ENCODE measurements at places on chromosomes 2 and 18. TPM values are rescaled to one million over a fixed set of nuclear protein-coding genes. Genes with fewer than 3 reads are reported as not detected.

DNA sequence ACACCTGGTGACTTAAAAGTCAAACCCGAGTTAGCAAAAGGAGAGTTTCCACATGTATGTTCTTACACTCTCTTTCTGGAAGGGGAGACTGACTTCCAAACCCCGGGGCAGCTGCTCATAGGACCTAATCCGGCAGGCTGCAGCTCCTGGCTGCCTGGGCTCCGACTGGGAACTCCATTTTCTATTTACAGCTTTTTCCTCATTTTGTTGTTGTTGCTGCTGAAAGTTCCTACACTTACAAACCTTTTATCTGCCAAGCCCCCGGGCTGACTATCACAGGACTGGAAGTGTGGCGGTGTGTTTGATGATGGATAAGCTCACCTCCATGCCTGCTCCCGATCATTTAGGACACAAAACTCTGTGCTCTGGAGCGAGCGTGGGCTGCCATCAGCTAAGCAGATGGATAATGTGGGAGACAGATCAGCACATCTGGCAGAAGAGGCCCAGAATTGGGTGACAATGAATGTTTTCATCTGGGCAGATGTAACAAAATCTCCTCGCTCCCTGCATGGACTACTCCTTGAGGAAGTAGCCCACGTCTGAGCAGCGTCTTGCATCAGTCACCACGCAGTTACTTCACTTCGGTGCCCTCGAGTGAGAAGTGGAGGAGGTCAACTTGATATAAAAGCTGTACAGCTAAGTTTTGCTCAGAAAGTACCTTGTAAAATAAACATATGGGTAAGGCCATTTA is 114.4 kb upstream of the COPS8 start:
- H3K27ac ChIP-seq, result no peak overlapping the region
- H3K4me1 ChIP-seq, result peaks cover 28% of the 10 kb centered on the region
- H3K27me3 ChIP-seq, result no peaks in the 10 kb centered on the region
- H3K4me3 ChIP-seq, result no peak overlapping the region
- no peak for DNase-seq

- H3K36me3 ChIP-seq, result no peaks in the 10 kb centered on the region
- H3K4me3 ChIP-seq, result no peak overlapping the region
- peaks cover 53% of the 10 kb centered on the region for H3K4me1 ChIP-seq
Observed at GRCh38 chr18:31508781-31509180, 10.8 kb downstream of the DSG2 start.

- DNase-seq, result no peak
- H3K36me3 ChIP-seq, result peaks cover 57% of the 10 kb centered on the region
- peaks cover 5% of the 10 kb centered on the region for H3K4me1 ChIP-seq
- no peaks in the 10 kb centered on the region for H3K27me3 ChIP-seq
- H3K27ac ChIP-seq, result no peak overlapping the region
- no peak overlapping the region for H3K4me3 ChIP-seq
Observed at GRCh38 chr2:121382744-121383143, 97.7 kb upstream of the TFCP2L1 start.

DNA sequence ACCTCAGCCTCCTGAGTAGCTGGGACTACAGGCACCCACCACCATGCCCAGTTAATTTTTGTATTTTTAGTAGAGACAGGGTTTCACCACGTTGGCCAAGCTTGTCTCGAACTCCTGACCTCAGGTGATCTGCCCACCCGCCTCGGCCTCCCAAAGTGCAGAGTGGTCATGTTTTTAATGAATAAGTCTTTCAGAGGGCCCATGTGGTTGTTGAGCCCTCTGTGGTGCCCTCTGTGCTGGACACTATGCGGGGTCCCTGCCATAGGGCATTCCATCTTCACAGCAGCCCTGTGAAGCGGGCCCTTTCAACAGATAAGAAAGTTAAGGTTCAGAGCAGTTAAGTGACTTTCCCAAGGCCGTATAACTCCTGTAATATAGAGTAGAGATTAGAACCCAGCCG is 25.9 kb downstream of the MYO7B start:
- no peaks in the 10 kb centered on the region for H3K27me3 ChIP-seq
- H3K36me3 ChIP-seq, result no peaks in the 10 kb centered on the region
- H3K27ac ChIP-seq, result no peak overlapping the region
- no peak overlapping the region for H3K4me3 ChIP-seq

GRCh38 chr2:27509326-27509725 is 12.7 kb downstream of the GCKR start:
- no peak overlapping the region for H3K27ac ChIP-seq
- DNase-seq, result no peak
- no peak overlapping the region for H3K4me3 ChIP-seq
- H3K36me3 ChIP-seq, result no peaks in the 10 kb centered on the region
- no peaks in the 10 kb centered on the region for H3K27me3 ChIP-seq
- no peaks in the 10 kb centered on the region for H3K4me1 ChIP-seq

- no peaks in the 10 kb centered on the region for H3K27me3 ChIP-seq
- no peak overlapping the region for H3K27ac ChIP-seq
- H3K4me1 ChIP-seq, result no peaks in the 10 kb centered on the region
- no peak for DNase-seq
- H3K4me3 ChIP-seq, result no peak overlapping the region
Observed at GRCh38 chr2:177888581-177888980, 184.0 kb downstream of the PDE11A start.

CHRNG gene
- not detected for total RNA-seq

DNA sequence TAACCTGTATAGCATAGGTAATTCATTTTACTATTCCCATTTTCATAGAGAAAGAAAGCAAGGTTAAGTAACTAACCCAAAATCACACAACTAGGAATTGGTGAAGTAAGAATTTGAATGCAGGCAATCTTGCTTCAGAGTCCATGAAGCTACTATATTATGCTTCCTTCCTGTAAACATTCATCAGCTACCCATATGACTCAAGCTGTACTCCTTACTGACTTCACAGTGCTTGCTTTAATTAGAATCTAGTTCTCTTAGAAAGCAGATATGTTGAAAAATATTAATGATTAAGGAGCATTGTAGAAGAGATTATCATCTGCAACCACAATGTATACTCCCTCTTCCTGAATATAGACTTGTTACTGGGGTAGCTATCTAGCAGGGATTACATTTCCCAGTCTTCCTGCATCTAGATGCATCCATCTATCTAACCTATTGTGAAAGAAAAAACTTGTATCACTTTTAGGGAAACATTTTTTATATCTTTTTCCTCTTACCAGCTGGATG is 961.6 kb upstream of the CHAC2 start:
- no peaks in the 10 kb centered on the region for H3K27me3 ChIP-seq
- no peak overlapping the region for H3K27ac ChIP-seq
- DNase-seq, result no peak
- no peaks in the 10 kb centered on the region for H3K4me1 ChIP-seq

DNA sequence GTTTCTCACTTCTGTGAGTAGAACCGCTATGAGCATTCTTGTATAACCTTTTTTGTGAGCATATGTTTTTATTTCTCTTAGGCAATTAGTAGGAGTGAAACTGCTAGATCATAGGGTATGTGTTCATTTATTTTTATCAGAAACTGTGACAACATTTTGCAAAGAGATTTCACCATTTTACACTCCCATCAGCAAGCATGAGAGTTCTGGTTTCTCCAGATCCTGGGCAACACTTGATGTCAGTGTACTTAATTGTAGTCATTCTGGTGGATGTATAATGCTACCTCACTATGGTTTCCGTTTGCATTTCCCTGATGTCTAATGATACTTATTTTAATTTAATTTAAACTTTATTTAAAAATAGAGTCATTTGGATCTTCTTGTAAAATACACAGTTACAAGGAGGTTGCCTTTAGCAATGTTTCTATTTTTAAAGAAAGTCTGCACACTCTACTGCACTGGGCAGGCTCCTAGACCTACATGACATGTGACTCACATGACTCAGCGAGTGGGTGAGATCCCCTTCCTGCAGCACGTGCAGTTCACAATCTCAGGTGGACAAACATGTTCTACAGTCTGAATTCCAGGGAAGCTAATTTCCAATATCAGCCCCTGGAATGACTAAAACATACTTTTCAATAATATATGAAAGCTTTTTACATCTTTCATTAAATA is 127.0 kb upstream of the BCL2L11 start:
- no peaks in the 10 kb centered on the region for H3K27me3 ChIP-seq
- no peak overlapping the region for H3K27ac ChIP-seq
- H3K4me1 ChIP-seq, result peaks cover 22% of the 10 kb centered on the region
- H3K36me3 ChIP-seq, result no peaks in the 10 kb centered on the region
- DNase-seq, result peak; percentile 86
- H3K4me3 ChIP-seq, result peak overlapping the region; percentile 8

GRCh38 chr2:127277028-127277427 is 16.9 kb downstream of the ERCC3 start:
- H3K27me3 ChIP-seq, result no peaks in the 10 kb centered on the region
- H3K4me1 ChIP-seq, result no peaks in the 10 kb centered on the region
- DNase-seq, result no peak
- H3K27ac ChIP-seq, result no peak overlapping the region
- H3K36me3 ChIP-seq, result peaks cover 39% of the 10 kb centered on the region

DNA sequence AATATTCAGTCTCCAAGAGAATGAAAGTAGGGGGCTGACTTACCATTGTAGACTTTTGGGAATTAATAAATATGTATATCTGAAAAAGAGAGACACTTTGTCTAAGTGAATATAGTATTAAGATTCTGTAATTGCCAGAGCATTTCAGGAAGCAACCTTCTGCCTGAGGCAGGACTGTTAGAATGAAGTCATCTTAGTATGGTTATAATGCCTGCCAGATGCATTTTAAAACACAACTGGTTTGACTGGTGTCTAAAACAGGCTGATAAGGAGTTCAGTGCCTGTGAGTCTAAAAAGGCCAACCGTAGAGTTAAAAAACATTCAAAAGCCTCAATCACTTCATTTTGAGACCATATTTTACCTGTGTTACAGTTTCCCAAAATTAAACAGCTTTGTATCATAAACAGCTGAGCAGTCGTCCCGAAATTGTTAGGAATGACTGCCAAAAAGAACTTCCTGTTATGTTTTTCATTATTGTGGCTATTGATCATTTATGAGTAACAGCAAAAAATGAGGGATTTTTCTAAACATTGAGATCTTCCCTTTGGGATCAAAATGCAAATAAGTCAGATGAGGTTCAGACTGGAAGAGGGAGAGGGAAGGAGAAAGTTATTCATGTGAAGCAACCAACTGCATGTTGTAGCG is 443.9 kb downstream of the PID1 start:
- no peaks in the 10 kb centered on the region for H3K27me3 ChIP-seq
- no peak for DNase-seq
- no peaks in the 10 kb centered on the region for H3K36me3 ChIP-seq
- H3K4me3 ChIP-seq, result no peak overlapping the region

DNA sequence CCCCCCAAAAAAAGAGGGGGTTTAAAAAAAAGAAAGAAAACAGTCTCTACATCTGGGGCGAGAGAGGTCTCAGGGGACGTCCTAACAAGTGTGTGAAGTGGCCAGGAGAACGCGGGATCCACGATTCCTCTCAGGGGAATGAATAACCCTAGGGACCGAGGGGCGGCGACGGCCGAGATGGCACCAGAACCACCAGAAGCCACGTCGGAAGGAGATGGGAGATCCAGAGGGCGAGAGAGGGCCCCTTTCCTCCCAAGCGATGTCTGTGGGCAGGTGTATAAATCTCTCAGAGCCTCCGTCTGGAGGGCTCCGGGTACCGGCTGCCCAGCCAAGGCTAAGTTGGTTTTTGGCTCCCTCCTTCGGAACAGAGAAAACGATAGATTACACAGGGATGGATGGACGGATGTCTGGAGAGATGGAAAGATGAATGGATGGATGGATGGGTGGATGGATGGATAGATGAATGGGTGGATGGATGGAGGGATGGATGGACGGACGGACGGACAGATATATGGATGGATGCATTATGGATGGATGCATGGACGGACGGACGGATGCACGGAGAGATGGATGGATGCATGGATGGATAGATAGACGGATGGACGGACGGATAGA is 1.7 kb downstream of the EPHA4 start:
- no peaks in the 10 kb centered on the region for H3K27me3 ChIP-seq
- no peak for DNase-seq
- peaks cover 28% of the 10 kb centered on the region for H3K4me1 ChIP-seq
- no peak overlapping the region for H3K4me3 ChIP-seq
- H3K36me3 ChIP-seq, result no peaks in the 10 kb centered on the region

DNA sequence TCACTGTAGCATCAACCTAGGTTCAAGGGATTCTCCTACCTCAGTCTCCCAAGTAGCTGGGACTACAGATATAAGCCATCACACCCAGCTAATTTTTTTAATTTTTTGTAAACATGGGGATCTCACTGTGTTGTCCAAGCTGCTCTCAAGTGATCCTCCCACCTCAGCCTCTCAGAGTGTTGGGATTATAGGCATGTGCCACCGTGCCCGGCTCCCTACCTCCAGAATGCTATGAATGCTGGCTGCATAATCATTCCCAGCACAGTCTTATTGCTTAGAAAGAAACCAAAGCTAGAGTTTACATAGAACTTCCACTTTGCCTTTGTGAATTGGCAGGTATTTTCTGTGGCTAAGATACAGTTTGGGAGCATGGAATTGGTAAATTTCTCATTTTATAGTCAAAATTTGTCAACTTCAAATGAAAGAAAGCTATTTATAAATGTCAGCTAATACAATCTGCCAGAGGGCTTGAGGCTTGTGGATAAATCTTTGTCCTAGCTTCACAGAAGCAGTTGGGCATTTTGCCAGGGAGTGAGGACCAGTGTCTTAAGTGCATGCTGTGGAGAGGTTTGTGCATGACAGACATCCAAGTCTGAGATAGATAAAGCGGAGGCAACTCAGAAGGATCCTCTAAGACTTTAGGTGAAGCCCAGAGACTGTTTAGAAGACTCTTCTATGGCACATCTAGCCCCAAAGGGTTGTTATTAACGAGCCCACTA is 175.4 kb downstream of the ANTXR1 start:
- no peak for DNase-seq
- no peaks in the 10 kb centered on the region for H3K36me3 ChIP-seq
- H3K27me3 ChIP-seq, result no peaks in the 10 kb centered on the region

NEB gene
- total RNA-seq, result 1.4 TPM

- H3K27me3 ChIP-seq, result no peaks in the 10 kb centered on the region
- no peaks in the 10 kb centered on the region for H3K36me3 ChIP-seq
- H3K27ac ChIP-seq, result no peak overlapping the region
- no peaks in the 10 kb centered on the region for H3K4me1 ChIP-seq
- H3K4me3 ChIP-seq, result no peak overlapping the region
Observed at GRCh38 chr2:136021406-136021805, 36.0 kb upstream of the DARS1 start.

TM4SF20 gene
- not detected for total RNA-seq

- H3K36me3 ChIP-seq, result no peaks in the 10 kb centered on the region
- no peaks in the 10 kb centered on the region for H3K27me3 ChIP-seq
- no peak overlapping the region for H3K4me3 ChIP-seq
- no peaks in the 10 kb centered on the region for H3K4me1 ChIP-seq
Observed at GRCh38 chr2:155309483-155309882, 611.0 kb downstream of the KCNJ3 start.

DNA sequence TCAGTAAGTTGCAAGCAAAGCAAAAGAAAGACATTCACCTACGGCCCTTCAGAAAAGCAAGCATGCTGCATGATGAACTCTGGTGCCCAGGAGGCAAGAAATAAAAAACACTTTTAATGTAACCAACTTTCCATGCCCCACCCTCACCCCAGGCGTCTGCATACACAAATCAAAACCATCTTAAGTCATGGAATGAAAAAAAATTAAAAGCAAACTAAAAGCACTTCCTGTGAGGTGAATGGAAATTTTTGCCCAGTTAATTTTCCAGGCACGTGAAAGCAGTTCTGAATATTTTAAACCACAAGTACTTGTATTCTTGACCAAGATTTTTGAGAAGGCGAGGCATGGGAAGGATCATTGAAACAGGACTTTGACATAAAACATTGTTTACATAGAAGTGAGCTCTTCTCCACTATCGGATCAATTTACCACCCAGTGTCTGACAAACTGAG is 2.5 kb upstream of the ICOS start:
- no peak for DNase-seq
- H3K27ac ChIP-seq, result no peak overlapping the region
- H3K36me3 ChIP-seq, result no peaks in the 10 kb centered on the region
- no peak overlapping the region for H3K4me3 ChIP-seq
- H3K4me1 ChIP-seq, result no peaks in the 10 kb centered on the region
- H3K27me3 ChIP-seq, result no peaks in the 10 kb centered on the region

All from Karpas-422 (cell line).